ENCODE measurements at places on chromosomes 2 and 18.

DNA sequence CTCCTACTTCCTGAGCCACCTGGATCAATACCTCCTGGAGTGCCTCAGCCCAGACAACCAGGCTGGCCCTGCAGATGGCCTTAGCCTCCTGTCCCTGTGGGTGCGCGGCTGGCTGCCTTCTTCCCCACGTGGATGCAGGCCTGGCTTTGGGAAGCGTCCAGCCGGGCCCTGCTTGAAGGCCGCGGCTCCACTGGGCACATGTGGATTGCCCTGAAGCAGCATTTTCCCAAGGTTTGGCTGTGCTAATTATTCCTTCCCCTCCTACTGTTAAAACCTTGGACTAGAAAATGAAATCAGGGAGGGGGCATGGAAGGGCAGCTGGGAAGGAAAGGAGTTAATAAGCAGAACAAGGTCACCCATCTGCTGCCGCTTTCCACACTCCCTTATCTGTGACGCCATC lies 143.0 kb upstream of the GATA6 start:
- no peak for DNase-seq

DNA sequence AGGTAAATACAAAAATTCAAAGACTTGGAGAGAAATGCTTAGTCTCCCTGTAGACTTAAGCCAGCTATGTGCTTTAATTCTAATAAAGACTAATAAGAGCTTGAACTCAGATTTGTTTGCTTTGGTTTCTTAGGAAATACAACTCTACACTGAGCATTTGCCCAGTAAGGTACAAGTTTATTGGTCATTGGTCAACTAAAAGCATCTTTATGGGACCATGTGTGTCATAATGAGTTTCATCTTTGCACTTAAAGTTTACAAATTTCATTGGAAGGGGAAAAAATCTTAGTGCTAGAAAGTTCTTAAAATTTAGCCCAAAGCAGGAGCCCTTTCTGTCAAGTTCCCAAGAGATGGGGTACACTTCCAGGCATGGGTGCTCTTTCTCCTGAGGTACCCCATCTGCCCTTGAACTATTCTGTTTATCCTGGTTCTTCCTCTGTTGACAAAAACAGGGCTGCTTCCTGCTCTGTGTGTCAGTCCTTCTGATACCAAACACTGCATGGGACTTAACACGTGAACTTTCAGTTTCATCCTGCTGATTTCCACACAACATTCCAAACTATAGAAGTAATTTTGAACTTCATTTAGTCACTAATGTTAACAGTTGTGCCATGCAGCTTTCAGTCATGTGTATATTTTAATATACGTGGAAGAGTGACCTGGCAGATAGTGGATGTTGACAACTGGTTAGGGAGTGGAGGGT lies 200.2 kb downstream of the TPGS2 start:
- no peak for DNase-seq

DNA sequence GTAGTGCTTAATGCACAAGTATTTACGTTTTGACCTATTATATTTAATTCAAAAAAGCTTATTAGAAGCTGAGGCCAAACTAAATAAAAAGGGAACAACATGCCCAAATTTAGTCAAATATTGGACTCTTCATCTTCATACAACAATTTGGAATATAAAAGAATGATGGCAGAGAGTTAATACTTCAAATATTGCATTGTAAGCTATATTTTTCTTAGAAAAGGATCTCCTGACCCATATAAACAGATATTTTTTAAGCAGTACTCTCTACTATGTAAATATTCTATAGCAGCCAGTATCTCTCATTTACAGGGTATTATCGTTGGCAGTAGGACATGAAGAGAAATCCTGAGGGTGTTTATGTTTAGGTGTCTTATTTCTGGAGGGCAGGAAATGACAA lies 531.2 kb downstream of the NYAP2 start:
- DNase-seq, result no peak

GRCh38 chr2:20698916-20699613 lies 32.1 kb downstream of the GDF7 start:
- no peak for DNase-seq

- DNase-seq, result no peak
Observed at GRCh38 chr2:60516383-60516811, 37.1 kb downstream of the BCL11A start.

DNA sequence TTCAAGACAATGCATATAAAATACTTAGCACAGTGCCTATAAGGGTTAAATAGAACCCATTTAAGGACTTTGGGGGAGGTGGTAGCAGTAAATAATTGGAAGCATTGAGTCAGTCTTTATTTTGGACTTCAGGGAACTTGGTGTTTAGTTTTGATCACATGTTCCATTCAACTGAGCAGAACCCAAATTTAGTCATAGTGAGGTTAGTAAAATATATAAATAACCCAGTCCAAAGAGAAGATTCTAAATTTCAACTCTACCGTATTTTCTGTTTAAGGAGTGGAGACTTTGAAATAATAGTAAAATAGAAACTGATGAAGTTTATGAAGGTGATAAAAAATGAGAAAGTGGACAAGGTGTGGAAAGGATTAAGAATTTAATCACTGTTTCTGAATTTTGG lies 19.7 kb downstream of the TWSG1 start:
- no peak for DNase-seq

DNA sequence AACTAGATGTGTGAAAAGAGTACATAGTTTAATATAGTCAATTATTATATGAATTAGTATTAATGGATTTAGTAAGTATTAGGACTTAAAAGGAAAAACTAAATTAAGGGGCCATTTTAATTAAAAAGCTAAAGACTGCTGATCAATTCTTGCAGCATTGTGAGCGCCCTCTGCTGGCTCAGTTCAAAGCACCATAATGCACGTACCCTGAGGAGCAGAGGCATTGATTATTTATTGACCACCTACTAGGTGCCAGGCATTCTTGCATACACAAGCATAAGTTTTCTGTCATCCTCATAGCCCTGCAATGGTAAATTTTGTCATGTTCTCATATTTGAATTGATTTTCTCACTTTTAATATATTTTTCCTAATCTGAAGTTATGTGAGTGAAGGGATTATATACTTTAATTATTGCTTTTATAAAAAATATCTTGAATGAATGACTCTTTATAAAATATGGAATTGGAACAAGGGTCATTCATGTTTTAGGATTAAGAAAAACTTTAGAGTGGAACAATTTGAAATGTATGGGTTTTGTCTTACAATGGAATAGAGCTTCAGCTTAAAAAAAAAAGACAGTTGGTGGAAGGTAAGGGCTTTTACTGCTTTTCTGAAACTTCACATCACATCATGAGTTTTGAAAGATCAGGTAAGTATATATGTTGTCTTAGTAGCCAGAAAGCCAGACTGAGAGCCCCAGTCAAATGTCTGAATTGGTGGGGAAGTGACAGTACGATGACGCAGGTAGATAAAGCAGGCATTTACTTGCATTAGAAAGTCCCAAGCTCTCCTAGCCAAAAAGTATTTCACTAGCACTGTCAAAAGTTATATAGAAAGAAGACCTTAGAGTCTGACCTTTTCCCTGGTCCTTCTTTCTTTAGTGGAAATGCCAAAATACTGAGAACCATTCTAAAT lies 9.7 kb downstream of the ITGA4 start:
- DNase-seq, result peak; percentile 46

DNA sequence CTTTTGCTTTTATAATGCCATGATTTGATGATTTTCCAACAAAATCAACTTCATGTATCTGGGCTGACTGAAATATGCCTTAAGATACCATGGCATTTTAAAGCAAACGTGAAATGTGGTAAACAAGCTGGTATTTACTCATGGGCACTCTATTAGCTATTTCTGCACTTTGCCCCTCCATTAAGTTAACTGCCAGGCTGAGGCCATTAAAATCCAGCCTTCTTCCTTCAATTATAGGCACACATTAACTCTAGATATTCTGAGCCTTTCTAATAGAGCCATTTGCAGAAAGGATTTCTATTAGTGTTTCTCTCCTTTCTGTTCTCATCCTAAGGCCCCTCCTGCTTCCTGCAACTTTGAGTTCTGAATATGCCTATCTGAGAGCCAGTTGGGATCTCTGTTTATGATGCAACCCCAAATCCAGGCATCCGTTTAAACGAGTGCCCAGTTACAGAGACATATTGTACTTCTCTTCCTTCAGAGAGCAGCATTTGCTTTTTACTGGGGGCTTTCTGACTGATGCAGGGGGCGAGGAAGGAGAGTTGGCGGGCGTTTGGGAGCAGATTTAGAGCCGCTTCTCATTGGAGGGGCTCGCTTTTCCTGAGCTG lies 1.6 kb upstream of the KCNJ3 start:
- DNase-seq, result no peak

DNA sequence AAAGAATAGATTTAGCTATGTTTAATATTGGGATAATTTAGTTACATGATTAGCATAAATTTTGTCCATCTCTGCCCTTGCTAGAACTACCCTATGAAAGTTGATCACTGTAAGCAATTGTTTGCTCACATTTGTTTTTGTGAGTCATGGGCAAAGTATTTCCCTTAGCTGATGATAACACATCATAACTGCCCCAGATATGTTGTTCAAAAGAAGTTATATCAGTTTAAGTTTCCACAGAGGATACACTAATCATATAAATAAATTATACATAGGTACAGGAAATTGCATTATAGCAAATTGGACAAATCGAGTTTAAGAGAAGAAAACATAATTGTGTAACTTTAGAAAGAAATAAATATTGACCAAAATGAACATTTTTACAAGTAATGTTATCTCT lies 223.2 kb upstream of the PIK3C3 start:
- no peak for DNase-seq

- DNase-seq, result no peak
Observed at GRCh38 chr2:109317471-109318095, 188.6 kb downstream of the SH3RF3 start.

DNA sequence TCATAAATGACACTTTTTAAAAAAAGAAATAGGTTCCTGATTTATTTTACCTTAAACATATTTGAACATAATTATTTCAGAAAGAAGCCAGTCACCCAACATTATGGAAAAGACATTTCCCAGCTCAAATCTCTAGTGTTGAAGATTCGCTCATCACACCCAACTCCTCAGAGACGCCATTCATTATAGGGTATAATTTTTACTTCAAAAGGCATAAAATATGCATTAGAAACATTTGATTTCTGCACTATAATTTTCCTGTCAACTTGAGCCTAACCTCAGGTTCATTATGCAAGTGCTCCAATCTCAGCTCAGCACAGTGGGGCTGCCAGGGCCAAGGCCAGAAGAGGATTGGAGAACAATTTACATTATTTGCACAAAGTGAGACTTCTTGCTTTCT lies 58.8 kb upstream of the TTN start:
- DNase-seq, result no peak

- DNase-seq, result no peak
Observed at GRCh38 chr18:23684515-23685197, 4.6 kb upstream of the LAMA3 start.

GRCh38 chr2:237875256-237876060 lies 16.0 kb downstream of the RAMP1 start:
- no peak for DNase-seq

DNA sequence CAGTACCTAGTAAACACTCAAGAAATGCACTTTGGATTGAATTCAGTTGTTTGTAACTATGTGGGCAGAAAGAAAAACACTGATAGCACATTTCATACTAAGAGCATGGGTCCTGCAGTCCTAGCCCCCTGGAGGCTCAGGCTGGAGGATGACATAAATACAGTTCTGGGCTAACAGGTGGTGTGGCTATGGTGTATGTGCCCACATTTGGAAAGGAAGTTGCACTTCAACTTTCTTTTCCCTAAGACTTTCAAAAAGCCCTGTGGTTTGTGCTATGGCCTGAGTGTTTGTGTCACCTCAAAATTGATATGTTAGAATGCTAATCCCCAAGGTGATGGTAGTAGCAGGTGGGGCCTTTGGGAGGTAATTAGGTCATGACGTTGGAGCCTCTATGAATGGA lies 218.2 kb downstream of the CDCA7 start:
- DNase-seq, result no peak

DNA sequence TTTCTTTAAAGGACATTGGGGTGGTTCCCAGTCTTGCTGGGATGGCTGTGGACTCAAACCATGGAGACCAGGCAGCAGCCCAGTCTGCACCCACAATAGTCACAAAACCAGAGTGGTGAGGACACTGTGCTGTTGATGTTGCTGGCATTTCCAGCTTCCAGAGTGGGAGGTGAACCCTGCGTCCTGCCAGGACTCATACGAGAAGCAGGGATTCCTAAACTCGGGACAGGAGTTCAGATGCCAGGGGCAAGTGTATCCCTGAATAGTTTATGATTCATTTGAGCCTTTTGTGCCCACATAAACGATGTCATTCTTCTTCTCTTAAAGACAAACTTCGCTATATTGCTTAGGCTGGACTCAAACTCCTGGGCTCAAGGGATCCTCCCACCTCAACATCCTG lies 62.8 kb downstream of the TCF7L1 start:
- no peak for DNase-seq

DNA sequence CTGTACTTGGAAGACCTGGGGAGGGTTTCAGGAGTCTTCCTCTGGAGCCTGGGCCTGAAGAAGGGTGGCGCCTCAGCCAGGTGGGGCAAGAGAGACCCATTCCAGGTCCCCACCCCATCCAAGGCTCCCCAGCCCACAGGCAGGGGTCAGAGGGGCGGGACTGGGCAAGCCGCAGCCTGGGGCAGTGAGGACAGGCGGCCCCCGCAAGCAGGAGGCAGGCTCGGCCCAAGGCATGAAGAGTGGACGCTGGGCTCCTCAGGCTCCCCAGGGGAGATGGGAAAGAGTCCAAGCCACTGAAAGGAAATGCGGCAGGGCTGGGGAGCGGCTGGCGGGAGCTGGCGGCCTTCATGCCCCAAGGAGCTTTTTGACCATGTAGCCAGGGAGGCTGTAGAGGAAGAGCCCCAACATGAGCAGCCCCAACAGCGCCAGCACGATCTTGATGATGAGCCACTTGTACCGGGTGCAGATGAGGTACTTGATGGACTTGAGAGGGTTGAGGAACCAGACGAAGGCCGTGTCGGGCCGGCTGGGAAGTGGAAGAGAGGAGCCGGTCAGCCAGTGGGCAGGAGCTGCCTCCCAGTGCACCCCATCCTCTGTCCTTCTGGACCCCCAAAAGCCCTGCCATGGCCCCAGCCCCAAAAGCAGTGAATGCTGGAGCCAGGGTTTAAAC lies 20.1 kb downstream of the OTOF start:
- no peak for DNase-seq
